ENCODE measurements at places on chromosomes 1 and 21.

GRCh38 chr1:109398343-109399225 lies 866 bp upstream of the SORT1 start:
- no peak for DNase-seq

DNA sequence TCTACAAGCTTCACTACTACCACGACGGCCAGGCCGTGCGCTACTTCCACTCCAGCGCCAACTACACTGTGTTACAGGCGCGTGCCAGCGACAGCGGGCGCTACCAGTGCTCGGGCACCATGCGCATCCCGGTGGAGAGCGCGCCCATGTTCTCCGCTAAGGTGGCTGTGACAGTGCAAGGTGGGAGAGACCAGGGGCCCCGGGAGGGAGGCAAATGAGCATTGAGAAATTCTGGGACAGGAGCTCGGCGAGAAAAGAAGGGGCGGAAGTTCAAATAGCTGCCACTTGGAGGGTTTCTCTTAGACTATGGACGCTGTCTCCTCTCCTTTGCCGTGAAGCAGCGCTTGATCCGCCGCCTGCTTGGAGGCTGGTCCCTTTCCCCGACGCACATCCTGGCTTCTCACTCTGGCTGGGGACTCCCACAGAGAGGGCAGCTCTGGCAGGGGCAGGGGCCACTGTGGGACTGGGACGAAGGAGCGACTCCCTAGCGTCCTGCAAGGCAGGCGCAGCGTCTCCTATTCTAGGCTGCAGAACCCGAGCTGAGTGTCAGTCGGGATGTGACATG lies 4.6 kb downstream of the FCRLB start:
- no peak for DNase-seq

DNA sequence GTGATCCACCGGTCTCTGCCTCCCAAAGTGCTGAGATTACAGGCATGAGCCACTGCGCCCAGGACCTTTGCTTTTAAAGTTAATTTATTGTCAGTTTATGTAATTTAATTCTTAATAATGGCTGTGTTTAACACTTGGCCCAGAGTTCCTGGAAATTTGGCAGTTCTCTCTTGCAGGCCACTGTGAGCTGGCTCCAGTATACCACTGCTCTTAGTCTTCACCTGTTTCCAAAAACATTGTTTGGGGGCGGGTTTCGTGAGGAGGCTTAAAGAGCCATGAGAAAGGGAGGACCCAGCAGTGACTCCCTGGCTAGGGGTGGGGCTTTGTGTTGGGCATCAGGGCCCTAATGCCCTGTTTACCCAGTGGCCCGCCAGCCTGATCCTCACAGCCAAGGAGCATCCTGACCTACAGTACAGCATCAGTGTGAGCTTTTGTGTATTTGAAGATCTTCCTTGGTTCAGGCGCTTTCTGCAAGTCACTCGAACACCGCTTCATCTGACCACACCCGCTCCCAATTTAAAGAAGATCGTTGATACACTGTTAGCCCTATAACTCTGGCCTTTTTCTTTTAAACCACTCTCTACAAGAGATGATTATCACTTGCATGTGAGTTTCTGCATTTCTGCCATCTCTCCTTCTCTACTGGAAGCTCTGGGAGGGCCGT lies 12.0 kb upstream of the BGLAP start:
- no peak for DNase-seq

DNA sequence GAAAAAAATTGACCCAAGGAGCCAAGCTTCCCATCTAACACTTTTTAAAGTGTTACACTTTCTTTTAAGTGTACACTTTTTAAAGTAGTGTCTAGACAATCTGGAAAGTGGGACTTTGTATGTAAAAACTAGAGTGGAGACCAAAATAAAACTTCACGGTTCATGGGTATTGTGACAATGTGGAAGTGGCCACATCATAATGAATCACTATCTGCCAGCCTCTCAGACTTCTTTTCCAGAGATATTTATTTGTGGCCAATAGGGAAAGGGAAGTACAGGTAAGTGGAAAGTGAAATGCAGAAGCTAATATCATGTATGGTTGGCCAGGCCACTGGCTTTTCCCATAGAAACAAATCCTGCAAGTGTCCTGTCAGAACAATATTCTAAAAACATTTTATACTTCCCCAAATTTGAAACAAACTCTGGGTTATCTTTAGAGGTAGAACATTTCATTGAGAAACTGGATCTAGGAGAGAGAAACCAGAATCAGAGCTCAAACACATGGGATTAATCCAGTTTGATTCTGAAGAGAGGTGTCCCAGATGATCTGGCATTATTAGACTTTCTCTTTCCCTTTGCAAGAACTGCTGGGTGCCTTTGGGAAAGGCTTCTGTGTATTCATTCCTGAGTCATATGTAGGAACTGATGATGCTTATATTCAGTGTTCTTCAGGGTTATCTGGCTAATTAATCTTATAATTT lies 2.0 kb downstream of the TNFSF18 start:
- DNase-seq = no peak

DNA sequence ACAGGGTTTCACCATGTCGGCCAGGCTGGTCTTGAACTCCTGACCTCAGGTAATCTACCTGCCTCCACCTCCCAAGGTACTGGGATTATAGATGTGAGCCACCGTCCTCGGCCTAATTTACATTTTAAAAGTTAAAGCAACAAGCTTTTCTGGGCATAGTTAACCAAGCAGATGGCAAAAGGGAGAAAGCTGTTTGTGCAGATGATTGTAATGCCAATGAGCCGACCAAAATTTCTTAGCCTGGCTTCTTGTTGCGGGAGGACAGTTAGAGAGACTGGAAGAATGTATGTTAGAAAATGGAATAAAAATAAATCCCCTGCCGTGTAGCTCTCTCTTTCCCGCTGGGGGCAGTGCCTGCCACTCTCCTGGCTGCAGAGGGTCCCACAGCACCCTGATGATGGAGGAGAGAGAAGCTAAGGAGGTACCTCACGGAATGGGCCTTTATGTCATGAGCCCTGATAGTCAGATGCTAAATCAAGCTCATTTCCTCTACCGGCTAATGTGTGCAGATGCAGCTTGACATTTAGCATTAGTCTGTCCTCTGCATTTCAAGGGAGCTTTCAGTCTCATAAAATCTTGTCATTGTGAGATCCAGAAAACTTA lies 87.2 kb downstream of the HHAT start:
- DNase-seq = no peak
